ENCODE measurements at places on chromosomes 5 and 9.

DNA sequence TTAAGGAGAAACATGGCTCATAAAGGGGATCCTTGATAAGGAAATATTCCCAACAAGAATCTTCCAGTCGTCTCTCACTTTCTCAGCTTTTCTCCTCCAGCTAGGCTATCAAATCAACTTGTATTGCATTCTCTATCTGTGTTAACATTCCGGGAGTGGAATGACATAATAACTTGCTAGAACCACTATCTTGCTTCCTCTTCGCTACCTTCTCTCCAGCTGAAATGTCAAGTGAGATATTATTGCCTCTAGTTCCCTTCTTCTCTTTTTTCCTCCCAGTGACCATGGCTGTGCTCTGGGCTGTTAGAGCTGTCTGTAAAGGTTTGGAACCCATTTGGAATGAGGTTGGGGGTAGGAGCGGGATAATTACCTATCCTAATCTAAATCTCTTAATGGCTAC, 1329.5 kb upstream of the WWC1 start:
- no peak for DNase-seq

DNA sequence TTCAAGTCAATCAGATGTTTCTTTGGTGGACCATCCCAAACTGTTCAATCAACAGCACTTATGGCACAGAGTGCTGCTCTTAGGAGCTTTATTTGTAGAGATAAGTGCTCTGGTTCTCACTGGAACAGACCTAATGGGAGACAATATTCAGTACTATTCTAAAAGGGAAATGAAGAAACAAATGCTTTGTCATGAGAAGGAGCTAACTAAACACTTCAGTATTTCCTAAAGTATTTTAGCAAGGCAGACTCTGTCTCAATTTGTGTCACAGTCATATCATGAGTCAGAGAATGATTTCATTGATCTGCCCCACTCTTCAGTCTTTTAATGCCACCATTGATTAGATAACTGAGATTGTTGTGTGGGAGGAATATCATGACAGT, 175.3 kb downstream of the SLF1 start:
- DNase-seq: no peak

GRCh38 chr5:112914584-112914983, 7.4 kb downstream of the REEP5 start:
- no peak for DNase-seq

DNA sequence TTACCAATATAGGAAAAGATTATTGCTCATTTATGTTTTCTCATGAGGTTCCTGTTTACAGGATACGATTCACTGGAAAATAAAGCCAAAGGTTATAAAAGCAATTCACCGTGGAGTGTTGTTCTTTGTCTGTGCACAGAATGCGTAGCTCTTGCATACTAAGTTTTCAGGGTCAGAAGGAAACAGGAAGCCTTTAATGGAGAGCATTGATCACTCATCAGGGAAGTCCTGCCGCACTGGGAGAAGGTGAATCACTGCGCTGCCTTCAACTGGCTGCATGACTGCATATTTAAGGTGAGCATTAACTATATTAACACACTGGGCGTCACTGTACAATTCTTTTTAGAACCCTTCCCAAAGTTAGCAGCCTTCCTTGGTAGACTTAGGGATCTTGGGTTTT, 74.1 kb upstream of the SYK start:
- no peak for DNase-seq

- no peak for DNase-seq
Observed at GRCh38 chr5:150313921-150314716, 11.4 kb upstream of the ARSI start.

DNA sequence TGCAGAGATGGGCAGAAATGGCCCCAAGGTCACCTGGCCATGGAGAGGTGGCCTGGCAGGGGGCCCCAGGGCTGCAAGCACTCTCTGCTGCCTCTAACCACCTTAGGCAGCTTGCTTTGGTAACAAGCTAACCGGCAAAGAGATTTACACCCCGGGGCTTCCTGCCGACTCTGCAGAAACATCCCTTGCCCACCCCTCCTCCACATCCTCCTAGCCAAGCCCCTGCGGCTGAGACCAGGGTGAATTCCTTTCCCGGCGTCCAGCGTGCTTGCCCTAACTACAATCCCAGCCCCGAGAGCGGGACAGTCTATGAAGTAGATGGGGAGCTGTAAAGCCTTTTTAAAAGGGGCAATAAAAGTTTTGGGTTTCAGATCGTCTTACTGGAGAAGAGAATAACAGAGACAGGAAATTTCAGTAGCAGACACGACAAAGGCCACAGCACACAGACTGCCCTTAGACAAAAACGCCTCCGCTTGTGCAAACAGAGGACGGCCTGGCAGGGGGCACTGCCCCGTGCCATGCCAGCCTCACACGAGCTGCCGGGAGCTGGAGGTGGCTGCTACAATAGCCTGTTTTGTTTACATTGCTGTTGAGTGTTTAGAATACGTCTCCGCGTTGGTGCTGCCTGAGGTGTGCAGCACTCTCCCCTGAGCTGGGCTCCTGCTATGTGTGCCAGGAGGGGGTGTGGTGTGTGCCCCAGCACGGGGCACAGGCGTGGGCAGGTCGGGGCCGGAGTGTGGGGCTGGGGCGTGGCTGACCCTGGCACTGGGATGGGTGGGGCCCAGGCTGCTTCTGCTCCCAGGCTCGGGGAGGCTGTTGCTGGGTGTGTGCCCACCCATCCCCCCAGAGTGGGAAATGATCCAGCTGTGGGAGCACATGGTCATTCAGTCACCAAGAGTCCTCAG, 15.3 kb downstream of the MYMK start:
- no peak for DNase-seq

- DNase-seq: no peak
Observed at GRCh38 chr5:62698756-62699155, 120.1 kb downstream of the LRRC70 start.

DNA sequence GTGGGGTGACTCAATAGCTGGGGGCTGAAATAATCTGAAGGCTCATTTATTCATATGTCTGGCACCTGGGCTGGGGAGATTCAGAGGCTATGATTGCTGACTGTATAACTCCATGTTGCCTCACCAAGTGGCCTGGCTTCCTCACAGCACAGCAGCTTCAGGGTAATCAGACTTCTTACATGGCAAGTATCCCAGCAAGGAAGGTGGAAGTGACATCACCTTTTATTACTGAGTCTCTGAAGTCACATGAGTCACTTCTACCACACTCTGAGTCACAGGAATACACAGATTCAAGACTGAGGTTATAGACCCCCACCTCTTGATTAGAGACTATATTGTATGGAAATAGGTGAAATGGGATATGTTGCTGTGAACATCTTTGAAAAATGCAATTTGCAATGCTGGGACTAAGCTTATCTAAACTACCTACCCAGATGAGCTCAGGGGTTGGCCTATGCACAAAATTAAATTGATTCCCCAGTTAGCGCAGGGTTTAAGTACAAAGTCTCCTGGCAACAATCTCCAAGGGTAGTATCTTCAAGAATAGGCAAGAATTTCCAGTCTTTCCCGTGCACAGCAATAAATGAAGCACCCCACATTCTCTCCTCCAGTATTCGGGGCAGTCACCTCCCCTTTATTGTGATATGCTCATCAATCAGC, 553.1 kb downstream of the LRRC70 start:
- DNase-seq: no peak

- no peak for DNase-seq
Observed at GRCh38 chr5:1952444-1953099, 69.8 kb upstream of the IRX4 start.

All from right atrium auricular region (tissue), 2 donors.